Right cardiac atrium (tissue), 5 donors: ENCODE measurements at places on chromosomes 12 and 14. TPM values are rescaled to one million over a fixed set of nuclear protein-coding genes. Genes with fewer than 3 reads are reported as not detected.
A peak's percentile ranks its signal among the peaks of the same experiment; 100 is the strongest.

- DNase-seq = no peak
Measured at GRCh38 chr12:96338852-96339471, 61.3 kb downstream of the CDK17 start.

LRRK2 gene
- total RNA-seq = 12.9 TPM

DNA sequence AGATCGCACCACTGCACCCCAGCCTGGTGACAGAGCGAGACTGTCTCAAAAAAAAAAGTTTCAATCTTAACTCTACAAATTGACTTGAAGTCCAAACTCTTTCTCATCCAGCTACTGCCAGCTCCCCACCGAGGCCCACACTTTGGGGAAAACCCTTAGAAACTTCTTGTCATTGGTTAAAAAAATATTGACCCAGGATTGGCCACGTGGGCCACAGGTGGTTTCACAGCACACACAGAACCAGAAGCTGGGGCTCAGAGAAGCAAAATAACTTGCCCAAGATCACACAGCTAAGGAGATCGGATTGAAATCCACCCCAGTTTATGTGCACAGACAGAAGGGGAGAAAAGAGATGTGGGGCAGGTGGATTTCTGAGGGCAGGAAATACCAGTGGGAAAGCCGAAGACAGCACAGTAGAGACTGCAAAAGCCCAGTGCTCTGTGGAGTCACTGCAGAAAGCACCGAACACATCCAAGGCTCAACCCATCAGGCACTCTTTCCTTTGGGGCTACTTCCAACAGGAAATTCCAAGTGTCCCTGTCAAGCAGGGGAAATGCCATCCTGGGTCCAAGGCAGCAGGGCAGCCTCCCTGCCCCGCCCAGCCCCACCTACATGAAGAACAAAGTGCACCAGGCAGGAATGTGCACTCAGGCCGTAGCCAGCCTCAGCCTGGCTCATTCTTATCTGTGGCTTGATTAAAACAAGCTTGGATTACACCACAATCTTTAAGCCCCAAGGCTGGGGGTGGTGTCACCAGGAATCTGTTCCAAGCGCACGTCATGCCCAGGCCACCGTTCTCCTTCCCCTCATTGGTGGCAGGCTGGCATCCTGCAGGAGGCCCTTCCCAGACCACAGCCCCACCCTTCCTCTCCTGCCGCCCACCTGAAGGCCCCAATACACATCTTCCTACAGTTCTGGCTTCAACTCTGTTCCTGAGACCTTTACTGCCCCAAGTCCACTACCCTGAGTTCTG, 72.5 kb downstream of the ITPK1 start:
- peak; percentile 76 for DNase-seq

- no peak for DNase-seq
Measured at GRCh38 chr14:89256951-89257350, 160.1 kb downstream of the FOXN3 start.

DNA sequence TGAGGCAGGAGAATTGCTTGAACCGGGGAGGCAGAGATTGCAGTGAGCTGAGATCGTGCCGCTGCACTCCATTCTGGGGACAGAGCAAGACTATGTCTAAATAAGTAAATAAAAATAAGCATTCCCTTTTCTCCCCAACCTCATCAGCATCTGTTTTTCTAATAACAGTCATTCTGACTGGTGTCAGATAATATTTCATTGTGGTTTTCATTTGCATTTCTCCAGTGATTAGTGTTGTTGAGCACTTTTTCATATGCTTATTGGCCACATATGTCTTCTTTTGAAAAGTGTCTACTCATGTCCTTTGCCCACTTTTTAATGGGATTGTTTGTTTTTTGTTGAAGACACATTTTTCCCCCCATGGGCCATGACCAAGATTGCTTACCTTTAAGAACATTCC, 243.2 kb downstream of the ADAMTS20 start:
- DNase-seq = no peak

TCL1B gene
- not detected for total RNA-seq

OTX2 gene
- total RNA-seq = not detected

GRCh38 chr14:51836417-51836816, 24.0 kb upstream of the GNG2 start:
- no peak for DNase-seq

- no peak for DNase-seq
Measured at GRCh38 chr12:92912672-92913071, 16.4 kb downstream of the EEA1 start.

DNA sequence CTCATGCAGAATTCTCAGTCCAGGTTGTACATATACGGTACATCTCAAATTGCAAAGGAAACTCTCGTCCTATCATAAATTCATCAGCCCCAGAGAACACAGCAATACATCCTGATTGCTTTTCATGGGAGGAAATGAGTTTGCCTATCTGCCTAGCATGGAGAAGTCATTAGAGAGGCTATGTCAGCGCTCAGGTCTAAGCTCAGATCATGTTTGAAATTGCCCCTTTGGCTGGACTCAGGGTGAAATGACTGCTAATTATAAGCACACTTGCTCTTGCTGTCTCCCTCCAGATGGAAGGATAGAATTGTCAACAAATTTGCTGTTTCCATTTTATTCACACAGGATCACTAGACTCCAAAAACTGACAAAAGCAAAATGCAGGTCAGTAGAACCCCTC, 178.4 kb downstream of the RIMBP2 start:
- no peak for DNase-seq

DNA sequence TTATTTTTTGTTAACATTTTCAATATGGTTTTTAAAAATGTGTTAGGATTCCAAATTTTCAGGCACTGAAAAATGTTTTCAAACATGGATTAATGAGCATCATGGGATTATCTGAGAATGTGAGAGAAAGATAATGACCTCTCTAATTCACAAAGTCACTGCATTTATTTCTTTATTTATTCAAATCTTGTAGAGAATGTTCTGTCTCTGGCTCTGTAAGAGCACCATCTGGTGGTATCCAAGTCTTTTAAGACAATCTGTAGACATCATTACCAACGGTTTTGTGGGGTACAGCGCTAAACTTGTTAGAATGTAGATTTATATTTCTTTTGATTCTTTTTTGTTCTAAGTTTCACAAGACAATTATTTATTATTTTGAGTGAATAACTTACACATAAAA, 956.0 kb upstream of the NOVA1 start:
- DNase-seq = no peak

ATP2A2 gene
- 2,744 TPM for total RNA-seq

NGDN gene
- total RNA-seq = 23.4 TPM

GRCh38 chr14:95302667-95303506, 16.8 kb downstream of the CLMN start:
- DNase-seq = no peak

- DNase-seq = no peak
Measured at GRCh38 chr14:65696801-65697200, 284.3 kb downstream of the FUT8 start.

PLEKHH1 gene
- 5.0 TPM for total RNA-seq
